ENCODE measurements at places on chromosomes 4 and X.

DNA sequence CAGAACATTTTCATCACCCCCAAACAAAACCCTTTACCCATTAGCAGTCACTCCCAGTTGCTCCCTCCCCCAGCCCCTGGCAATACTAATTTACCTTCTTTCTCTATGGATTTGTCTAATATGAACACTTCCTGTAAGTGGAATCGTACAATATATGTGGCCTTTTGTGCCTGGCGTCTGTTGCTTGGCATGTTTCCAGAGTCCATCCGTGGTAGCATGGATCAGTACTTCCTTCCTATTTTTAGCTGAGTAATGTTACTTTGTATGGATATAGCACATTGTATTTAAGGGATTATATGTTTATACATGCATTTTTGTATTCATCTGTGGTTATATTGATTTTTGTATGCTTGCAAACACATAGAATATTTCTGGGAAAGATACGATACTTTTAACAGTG lies 48.2 kb downstream of the PPEF1 start:
- peak; percentile 1 for DNase-seq

DNA sequence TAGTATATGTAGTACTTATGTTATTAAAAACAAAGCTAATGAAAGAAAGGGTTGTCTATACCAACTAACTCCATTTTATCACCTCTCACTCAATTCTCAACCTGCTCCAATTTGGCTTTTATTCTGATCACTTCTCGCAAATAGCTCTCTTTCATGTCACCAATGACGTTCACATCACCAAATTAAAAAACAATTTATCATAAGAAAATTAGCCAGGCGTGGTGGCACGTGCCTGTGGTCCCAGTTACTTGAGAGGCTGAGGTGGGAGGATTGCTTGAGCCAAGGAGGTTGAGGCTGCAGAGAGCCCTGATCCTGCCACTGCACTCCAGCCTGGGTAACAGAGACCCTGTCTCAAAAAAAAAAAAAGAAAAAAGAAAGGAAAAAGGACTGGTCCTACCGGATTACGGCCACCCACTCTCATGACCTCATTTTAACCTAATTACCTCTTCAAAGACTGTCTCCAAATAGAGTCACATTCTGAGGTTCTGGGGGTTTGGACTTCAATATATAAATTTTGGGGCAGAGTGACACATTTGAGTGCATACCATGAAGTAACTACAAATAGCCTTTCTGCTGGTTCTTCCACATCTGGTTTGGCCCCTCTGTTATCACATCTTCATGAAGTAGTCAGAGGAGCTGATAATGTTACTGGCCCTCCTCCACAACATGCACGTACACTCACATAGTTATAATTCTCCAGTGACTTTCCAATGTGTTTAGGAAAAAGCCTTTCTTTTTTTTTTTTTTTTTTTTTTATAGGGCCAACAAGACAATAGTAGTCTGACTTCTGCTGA lies 15.8 kb upstream of the RBMX start:
- DNase-seq = peak; percentile 61

GRCh38 chr4:85681221-85681657 lies 206.3 kb downstream of the ARHGAP24 start:
- peak; percentile 67 for DNase-seq

DNA sequence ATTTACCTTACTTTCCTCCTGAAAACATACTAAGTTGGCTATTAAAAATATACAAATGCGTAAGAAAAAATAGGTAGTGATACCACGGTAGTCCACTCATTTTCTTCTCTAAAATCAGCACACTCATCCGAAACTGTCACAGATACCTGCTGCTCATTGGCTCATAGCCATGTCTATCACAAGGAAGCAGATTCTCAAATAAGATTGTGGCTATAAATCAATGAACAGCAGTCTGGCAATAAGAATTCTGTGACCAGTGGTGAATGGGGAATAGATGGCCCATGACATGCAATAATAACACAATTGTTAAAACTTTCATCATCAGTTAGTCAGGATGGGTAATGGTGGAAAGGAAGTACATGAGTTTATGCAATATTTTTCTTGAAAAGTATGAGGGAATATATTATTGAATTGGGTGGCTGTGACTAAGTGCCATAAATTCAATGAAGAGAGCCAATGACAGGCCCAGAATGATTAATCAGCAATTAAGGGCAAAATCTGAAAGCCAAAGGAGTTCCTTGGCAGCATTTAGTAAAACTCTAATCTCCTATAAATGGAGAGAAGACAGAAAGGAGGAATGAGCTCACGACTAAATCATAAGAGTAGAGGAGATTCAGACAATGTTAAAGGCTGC lies 202.3 kb upstream of the NEIL3 start:
- no peak for DNase-seq

GRCh38 chr4:24511371-24512063 lies 72.8 kb downstream of the DHX15 start:
- DNase-seq = no peak

- no peak for DNase-seq
These were observed 1382.7 kb downstream of the PCDH7 start for GRCh38 chr4:32102896-32103295.

DNA sequence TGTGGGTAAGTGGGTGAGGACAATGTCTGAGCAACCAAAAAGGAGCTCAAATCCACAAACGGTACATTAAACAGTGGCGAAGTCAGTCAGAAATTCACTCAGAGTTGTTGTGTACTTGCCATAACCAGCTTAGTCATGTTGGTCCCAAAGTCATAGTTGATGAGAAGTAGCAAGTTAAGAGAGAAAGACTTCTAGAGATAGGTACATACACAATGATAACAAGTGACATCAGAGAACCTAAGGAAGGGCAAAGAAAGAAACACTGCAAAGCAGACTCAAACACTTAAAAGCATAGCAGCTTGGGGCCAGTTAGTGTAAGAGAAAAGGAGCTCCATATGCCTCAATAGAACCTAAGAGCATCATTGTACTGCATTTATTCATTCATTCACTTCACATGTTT lies 30.2 kb downstream of the DYNLT3 start:
- DNase-seq = no peak
